ENCODE measurements at places on chromosomes 7 and 10.

- no peak for DNase-seq
Observed at GRCh38 chr7:79610313-79610712, 156.8 kb upstream of the MAGI2 start.

DNA sequence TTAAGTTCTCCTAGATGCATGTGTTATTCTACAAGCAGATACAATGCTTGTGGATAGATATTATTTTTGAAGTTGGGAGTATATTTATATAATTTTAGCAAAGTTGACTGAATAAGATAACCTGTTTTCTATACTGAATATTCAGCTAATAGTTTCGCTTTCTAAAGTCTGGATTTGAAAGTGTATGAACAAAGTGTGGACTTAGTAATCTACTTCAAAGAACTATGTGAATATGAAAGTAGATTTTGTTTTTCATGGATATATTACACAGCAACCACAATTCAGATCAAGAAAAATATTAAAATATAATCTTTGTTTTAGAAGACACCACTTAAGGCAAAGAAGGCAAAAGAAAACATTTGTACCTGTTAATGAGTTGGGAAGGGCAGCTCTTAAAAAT lies 78.8 kb downstream of the ZEB1 start:
- DNase-seq: no peak

- no peak for DNase-seq
Observed at GRCh38 chr7:4742852-4743251, 32.6 kb upstream of the AP5Z1 start.

GRCh38 chr7:22110227-22110839 lies 164.6 kb upstream of the CDCA7L start:
- DNase-seq: peak; percentile 77

- no peak for DNase-seq
Observed at GRCh38 chr10:31912898-31913850, 15.5 kb downstream of the ARHGAP12 start.

DNA sequence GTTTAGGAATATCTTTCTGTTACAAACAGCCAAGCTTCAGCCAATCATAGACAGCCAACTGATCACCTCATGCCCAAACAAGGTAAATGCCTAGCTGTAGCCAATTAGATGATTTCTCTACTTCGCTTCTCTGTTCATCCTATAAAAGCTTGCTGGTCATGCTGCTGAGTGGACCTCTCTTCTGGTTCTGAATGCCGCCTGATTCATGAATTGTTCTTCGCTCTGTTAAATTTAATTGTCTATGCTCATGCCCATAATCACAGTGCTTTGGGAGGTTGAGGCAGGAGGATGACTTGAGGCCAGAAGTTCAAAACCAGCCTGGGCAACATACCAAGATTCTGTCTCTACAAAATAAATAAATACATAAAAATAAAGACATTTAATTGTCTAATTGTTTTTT lies 698.1 kb upstream of the NRP1 start:
- DNase-seq: no peak

- no peak for DNase-seq
Observed at GRCh38 chr7:134727711-134728110, 51.7 kb upstream of the CALD1 start.

- no peak for DNase-seq
Observed at GRCh38 chr10:34589275-34589674, 225.8 kb downstream of the PARD3 start.

DNA sequence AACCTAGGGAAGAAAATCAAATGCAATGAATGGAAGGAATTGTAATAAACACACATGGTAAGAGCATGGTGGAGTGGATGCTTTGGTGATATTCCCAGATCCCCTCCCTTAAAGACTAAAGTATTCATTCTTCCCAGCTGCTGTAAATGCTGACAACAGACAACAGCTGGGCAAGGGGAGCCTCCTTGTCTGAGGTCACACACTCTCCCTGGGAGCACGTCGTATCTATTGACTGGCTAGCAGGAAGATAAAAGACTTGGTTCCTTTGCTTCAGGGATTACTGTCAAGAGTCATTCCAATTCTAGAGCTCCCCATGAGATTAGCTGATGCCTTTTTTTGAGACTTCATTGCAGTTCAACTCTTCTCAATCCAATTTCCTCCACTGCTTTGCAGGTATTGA lies 443.5 kb upstream of the ETV1 start:
- DNase-seq: no peak

DNA sequence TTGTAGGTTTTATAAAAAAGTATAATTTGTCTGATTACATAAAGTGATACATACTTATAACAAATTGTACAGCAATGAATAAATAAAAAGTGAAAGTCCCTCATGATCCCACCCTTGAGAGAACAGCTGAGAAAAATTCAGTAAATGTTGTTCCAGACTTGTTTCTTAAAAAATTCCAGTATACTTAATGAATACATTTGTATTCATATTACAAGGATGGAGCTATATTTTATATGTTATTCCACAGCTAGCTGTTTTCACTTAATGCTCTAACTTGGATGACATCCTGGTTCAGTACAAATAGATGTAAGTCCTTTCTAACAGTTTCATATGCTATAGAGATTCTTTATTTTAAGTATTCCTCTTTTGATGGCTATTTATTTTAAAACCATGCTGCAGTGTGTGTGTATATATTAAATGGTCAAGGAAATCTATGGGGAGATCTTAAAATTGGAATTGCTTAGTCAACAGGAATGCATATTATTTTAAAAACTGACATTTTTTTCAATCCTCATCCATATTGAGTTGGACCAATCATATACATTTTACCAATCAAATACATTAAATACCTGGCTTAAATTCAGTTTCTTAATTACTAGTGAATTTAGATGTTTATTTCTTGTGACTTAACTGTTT lies 8.9 kb downstream of the STAMBPL1 start:
- DNase-seq: no peak

DNA sequence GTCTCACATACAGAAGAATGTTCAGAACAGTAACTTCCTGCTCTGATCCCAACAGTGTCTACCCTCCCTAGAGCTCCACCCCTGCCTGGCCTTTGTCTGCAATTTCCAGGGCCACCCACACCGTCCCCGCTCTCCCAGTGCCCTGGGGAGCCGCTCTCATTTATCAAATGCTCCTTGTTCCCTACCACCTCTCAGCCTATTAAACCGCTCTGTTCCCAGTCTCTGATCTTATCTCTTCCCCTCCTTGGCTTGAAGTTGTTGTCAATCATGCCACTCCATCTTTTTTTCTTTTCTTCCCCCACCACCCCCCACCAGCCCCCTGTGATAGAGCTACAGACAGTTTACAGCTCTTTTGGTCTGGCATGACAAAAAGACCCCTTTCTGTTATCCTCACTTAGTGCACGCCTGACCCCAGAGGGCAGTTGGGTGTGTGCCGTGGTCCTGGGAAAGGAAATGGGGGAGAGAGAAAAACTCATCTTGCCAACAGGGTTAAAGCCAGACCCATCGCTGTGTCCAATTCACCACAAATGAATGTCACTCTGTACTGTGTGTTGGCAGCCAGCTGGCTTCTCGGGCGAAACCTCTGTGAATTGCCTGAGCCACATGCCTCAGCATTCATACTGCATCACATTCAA lies 28.8 kb upstream of the HECTD2 start:
- peak; percentile 26 for DNase-seq

GRCh38 chr7:141663081-141663849 lies 38.7 kb downstream of the DENND11 start:
- DNase-seq: no peak

DNA sequence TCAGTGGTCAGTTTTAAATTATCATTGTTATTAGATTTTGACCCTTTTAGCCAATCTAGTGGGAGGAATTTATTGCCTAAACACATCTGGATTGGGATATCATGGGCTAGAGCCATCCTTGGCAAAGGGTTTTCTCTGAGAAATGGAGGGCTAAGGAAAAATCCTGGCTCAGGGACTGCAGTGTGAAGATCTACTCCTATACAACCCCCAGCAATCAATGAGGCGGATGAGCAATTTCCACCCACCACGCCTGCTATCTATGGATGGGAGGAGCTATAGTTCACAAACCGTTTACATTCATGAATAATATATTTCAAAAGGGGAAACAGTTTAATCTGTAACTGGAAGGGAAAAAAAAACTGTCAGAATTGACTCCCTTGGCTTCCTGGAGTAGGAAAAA lies 2.7 kb downstream of the CAV1 start:
- no peak for DNase-seq

- DNase-seq: no peak
Observed at GRCh38 chr10:73647875-73648651, 6.8 kb upstream of the MYOZ1 start.

GRCh38 chr10:12697764-12698163 lies 303.7 kb downstream of the CCDC3 start:
- DNase-seq: no peak

DNA sequence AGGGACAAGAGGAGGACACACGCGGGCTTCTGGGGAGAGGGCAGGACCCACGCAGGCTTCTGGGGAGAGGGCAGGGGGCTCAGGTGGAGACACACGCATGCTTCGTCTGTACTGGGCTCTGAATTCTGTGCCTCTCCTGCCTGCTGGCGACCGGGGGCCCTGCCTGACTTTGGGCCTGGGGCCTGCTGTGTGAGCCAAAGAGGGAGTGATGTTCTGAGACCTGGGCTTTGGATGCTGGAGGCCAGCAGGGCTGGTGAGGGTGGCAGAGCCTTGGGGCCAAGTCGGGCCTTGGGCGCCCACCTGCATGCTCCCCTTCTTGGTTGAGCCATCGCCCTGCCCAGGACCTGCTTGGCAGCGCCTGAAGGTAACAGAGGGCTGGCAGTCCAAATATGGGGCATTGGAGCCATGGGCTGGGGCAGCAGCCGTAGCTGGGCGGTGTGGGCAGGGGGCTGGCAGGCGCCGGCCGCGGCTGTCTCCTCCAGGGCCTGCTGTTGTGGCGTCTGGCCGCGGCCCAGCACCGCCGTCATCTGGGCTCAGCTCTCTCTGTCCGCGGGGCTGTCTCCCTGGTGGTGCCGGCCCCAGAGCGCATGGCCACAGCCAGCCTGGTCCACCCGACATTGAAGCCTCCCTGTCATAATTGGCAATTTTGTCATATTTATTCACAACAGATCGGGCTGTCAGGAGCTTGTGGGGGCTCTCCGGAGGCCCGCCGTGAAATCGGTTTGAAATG lies 78.9 kb downstream of the UNCX start:
- no peak for DNase-seq

DNA sequence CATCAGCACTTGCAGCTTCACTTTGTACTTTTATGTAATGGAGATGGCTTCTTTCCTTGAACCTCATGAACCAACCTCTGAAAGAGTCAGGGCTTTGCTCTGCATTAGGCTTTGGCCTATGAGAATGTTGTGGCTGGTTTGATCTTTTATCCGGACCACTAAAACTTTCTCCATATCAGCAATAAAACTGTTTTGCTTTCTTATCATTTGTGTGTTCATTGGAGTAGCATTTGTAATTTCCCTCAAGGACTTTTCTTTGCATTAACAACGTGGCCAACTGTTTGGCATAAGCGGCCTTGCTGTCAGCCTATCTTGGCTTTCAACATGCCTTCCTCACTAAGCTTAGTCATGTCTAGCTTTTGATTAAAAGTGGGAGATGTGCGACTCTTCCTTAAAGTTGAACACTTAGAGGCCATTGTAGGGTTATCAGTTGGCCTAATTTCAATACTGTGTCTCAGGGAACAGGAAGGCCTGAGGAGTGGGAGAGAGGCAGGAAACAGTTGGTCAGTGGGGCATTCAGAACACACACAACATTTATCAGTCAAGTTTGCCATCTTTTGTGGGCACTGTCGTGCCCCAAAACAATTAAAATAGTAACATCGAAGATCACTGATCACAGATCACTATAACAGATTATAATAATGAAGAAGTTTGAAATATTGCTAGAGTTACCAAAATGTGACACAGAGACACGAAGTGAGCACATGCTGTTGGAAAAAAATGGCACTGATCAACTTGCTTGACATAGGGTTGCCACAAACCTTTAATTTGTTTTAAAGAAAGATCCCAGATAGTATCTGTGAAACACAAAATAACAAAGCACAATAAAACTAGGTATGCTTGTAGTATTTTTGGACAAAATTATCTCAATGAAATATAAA lies 64.7 kb downstream of the NRF1 start:
- DNase-seq: peak; percentile 23

DNA sequence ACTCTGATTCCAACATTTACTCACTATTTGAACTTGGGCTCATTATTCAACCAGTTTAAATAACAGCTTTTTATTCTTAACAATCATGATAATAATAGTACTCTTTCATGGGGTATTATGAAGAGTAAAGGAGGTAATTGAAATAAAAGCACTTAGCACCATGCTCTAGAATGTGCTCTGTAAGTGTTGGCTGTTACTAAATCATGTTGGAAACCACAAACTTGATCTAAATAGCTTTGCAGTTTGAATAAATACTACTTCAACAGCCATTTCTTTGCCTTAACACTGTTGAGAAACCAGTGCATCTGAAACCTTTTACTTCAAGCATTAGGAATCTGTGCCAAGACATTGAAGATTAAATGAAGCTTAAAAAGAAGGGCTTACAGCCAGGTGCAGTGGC lies 7.9 kb upstream of the UPF2 start:
- no peak for DNase-seq

- DNase-seq: peak; percentile 89
Observed at GRCh38 chr10:92517034-92517655, 56.7 kb downstream of the IDE start.

- peak; percentile 45 for DNase-seq
Observed at GRCh38 chr7:130875265-130875741, 141.3 kb upstream of the KLF14 start.

DNA sequence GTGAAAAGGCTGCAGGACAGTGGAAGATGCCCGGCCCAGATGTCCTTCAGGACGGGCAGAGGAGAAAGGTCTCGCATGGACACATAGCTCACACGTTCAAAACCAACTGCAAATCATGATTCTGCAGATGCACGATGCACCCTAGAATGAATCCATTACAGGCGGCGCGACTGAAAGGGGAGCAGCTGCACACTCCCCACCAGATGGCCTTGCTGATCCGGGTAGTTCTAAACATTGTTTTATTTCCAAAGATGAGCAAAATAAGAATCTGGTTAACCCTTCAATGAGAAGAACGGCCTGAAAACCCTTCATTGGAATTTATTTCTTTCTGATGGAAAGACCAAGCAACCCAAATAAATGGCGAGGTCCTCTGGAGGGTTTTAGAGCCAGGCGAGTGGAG lies 33.8 kb downstream of the CHST15 start:
- no peak for DNase-seq

- no peak for DNase-seq
Observed at GRCh38 chr10:2831509-2831908, 235.8 kb upstream of the PFKP start.

DNA sequence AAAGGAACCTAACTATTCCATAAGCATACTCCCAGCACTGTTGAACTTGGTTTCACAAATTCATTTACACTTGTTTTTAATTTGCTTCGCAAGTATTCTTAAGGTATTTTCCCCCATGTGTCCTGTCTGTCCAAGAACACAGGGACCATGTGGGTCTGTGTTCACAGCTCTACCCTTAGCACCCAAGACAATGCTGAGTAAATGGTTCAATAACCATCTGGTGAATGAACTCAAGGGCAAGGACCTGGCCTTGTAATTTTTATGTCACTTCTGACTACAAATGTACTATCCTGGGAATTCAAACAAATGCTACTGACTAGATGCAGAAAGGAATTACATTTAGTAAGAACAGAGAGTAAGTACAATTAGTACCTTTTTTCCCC lies 43.0 kb upstream of the SLIT1 start:
- DNase-seq: no peak

- no peak for DNase-seq
Observed at GRCh38 chr10:43160921-43161255, 22.6 kb downstream of the CSGALNACT2 start.

GRCh38 chr7:75690121-75690523 lies 48.6 kb downstream of the HIP1 start:
- no peak for DNase-seq
